GM23248 (cell line): ENCODE measurements at places on chromosomes 5 and 9.

DNA sequence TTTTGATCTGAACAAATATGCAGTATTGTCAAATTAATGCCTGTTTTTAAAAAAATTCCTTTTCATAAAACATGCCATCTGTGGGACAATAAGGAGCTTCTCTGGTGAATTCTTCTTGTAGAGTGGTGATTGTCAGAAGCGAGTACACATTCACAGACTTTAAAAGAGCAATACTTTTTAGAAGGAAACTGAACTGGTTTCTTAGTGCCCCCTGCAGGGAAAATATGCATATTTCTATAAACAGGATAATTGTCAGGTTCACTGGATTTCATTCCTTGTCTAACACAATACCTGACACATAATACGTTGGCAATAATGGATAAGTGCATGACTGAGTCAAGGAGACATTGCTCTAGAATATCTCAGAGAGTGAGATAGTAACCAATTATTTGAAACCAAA is 133.7 kb downstream of the KIF4B start:
- peak; percentile 27 for DNase-seq

DNA sequence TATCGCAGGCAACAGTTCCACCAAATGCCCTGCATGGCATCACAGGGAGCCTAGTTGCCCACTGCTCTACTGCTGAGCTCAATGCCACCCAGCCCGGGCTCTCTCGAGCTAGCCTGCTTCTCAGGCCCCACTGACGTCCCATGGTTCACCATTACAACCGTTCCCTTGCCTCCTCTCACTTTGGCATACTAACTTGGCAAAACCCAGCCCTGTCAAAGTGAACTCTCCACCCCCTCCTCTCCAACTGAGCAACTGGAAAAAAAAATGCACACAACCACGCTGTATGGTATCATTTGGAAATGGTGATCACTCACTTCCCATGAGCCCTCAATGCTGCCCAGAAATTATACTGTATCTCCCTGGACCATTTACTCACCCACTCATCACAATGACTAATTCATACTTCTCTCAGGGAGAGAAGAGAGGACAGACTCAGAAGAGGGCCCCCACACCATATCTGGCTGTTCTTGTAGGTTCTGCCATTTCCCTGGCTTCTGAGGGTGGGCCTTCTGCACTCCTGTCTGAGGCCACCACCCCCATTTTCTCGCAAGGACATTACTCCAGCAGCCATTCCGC is 51.4 kb upstream of the RARS1 start:
- DNase-seq, result peak; percentile 73

GRCh38 chr9:132141344-132141947 is 20.4 kb upstream of the NTNG2 start:
- peak; percentile 42 for DNase-seq

- DNase-seq, result no peak
Observed at GRCh38 chr9:120758544-120758943, 34.7 kb downstream of the FBXW2 start.

- no peak for DNase-seq
Observed at GRCh38 chr5:110738503-110738811, 350 bp upstream of the SLC25A46 start.

- DNase-seq, result no peak
Observed at GRCh38 chr5:149903404-149903803, 41.2 kb downstream of the PDE6A start.

- DNase-seq, result peak; percentile 60
Observed at GRCh38 chr5:34011536-34011935, 3.7 kb upstream of the AMACR start.

- peak; percentile 73 for DNase-seq
Observed at GRCh38 chr5:61275841-61276240, 56.2 kb upstream of the ZSWIM6 start.

DNA sequence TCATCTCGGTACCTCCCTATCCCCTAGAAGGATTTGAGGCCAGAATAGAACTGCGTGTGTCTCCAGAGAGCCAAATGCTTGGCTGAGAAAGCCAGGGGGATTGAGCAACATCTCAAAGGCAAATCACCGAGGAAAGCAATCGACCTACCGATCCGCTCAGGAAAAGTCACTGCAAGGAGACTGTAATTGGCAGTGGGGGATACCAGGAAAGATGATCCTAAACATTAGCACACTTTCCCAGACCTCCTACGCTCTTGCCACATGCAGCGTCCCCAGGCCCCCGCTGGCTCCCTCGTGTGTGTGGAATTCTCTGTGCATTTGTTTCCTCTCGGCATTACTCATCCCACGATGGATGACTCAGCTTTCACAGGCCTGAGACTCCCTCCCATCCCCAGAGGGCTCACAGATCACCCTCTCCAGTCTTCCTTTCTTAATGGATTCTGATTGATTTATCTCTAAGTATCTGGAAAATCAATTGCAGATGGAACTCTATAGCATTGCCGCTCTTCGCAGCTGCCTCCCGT is 82.2 kb upstream of the ICE1 start:
- DNase-seq, result peak; percentile 97

- no peak for DNase-seq
Observed at GRCh38 chr9:125551781-125552180, 155.2 kb downstream of the MAPKAP1 start.

DNA sequence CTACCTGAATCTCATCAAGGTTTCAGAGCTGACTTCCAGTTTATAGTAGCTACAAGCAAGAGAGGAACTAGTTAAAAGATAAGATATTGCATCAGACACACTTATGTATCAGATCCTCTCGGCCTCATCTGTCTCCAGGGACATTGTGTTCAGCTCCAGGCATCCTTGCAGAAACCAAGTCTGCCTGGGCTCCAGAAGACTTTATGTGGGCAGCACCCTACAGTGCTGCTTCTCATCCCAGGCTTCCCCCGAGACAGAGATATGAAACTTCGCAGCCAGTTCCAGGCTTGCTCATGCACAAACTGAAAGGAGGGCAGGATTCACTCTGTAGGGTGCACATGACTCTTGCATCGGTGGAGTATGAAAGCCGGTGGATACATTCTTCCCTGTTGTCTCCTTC is 33.9 kb upstream of the FOXB2 start:
- no peak for DNase-seq

GRCh38 chr5:34959323-34959722 is 30.0 kb downstream of the DNAJC21 start:
- DNase-seq, result peak; percentile 63

- DNase-seq, result no peak
Observed at GRCh38 chr9:86298873-86299272, 16.5 kb upstream of the ISCA1 start.

DNA sequence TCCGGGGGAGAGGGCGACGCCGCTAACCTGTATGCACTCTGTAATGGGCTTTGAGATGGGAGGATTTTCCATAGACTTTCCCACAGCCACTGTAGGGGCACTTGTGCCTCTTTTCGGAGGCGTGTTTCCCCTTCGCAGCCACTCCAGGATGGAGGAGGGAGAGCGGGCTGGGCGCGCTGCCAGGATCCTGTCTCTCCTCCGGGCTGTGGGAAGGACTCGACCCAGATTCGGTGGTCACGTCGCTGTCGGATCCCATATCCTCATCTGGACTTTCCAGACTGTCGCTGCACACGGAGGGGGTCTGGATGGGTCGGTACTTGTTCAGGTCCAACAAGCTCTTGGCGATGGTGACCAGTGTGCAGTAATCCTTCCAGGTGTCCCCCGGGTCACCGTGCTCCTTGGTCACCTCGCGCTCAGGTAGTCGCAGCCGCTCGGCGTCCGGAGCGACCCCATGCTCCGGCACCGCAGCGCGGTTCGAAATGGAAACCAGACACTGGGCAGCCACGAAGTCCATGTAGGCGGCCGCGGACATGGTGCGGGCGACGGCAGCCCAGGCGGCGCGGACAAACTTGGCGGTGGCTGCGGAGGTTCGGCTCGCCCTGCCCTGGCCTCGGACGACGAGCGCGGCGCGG is 1.5 kb downstream of the KLF9 start:
- DNase-seq, result peak; percentile 85

DNA sequence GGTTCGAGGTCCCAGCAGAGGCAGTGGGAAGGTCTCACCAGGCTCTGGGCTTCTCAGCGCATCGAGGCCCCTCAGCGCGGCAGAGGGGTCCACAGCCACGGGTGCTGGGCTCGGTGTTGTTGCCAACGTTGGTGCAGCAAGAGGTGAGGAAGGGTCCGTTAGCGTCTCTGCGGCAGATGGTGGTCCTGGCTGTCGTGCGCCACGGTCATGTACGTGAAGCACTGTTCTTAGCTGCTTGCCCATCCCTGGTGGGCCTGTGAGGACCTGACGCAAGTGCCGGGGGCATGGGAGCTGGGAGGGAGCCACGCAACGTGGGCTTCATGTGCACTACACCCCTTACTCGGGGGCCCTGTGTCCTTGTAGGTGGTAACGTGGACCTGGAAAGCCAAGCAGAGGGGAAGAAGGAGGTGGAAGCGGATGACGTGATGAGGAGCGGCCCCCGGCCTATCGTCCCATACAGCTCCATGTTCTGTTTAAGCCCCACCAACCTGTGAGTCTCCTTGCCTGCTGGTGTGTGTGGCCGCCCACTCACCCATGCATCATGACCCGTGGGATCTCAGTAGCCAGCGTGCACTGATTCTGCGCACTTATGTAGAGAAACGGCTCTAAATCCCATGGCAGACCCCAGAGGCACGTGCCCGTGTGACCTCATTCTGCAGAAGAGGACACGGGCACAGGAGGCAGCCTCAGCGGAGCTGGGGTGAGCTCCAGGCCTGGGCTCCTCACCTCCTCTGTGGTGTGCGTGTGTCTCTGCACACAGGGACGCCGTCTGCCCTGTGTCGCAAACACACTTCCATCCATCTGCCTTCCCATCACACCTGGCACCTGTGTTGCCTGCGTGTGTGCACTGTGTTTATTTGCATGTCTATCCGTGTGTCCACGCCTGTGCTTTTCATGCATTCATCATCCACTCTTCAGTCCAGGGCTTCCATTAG is 166.1 kb downstream of the CACNA1B start:
- no peak for DNase-seq
